ENCODE measurements at places on chromosomes 13 and 19.

DNA sequence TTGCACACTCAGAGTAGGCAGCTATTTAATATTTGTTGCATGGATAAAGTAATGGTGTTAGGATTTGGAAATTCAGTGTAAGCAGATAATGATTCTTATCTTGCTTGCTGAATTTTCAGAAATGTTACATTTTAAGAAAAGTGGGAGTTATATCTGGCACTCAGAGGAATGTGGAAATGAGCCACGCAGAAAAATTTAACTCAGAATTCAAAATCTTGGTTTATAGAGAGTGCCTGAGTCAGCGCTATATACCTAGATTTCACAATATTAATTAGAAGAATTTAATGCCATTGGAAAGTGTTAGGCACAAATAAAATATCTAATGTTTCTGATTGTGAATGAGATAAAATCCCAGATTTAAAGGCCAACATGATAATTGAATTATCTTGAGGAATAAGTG lies 96.3 kb downstream of the GPR12 start:
- no peak for DNase-seq
- H3K36me3 ChIP-seq, result no peaks in the 10 kb centered on the region
- H3K4me1 ChIP-seq, result no peaks in the 10 kb centered on the region

- H3K27ac ChIP-seq, result no peak overlapping the region
- no peak for DNase-seq
These were observed 536 bp downstream of the PRSS57 start for GRCh38 chr19:694481-695351.

GRCh38 chr13:98222081-98222554 lies 45.0 kb upstream of the RNF113B start:
- H3K27ac ChIP-seq, result no peak overlapping the region
- H3K36me3 ChIP-seq, result no peaks in the 10 kb centered on the region
- H3K4me3 ChIP-seq, result no peak overlapping the region

- no peak overlapping the region for H3K27ac ChIP-seq
- no peaks in the 10 kb centered on the region for H3K27me3 ChIP-seq
- H3K36me3 ChIP-seq, result no peaks in the 10 kb centered on the region
- H3K4me1 ChIP-seq, result no peaks in the 10 kb centered on the region
- no peak for DNase-seq
These were observed 127.2 kb downstream of the SOX1 start for GRCh38 chr13:112194167-112194530.

DNA sequence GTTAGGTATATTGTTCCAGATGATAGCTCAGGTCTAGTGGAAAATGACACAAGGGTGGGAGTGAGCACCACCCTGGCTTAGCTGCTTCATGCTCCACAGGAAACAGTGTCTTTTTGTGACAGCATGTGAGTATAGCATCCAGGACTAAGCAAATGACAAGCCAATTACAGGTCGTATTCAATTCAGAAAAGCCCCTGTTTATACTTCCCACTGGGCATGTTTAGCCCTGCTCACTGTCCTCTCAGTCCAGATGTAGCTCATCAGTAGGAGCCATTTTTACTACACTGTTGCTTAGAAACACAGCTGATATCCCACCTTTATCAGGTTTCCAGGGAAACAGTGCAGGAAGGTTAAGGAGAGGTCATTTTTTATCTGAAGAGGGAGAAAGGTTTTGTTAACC lies 8.0 kb downstream of the ABHD13 start:
- H3K36me3 ChIP-seq, result peaks cover 15% of the 10 kb centered on the region
- H3K27me3 ChIP-seq, result no peaks in the 10 kb centered on the region
- H3K27ac ChIP-seq, result no peak overlapping the region
- H3K4me1 ChIP-seq, result peaks cover 32% of the 10 kb centered on the region

GRCh38 chr19:35154525-35155406 lies at the start of gene FXYD5:
Gene FXYD5 (plus strand): TSS chr19:35154735. CDS start chr19:35155551, 816 bp downstream.
- H3K27ac ChIP-seq, result peak within 1 kb of the TSS; percentile 100
- peak; percentile 60 for DNase-seq
- peak within 1 kb of the TSS; percentile 100 for H3K4me3 ChIP-seq
- peaks cover 7% of the 10 kb centered on the region for H3K27me3 ChIP-seq
- H3K4me1 ChIP-seq, result peaks cover 54% of the 10 kb centered on the region
- peaks cover 37% of the 10 kb centered on the region for H3K36me3 ChIP-seq

Measured in activated T-helper 1 cell treated with anti-CD3 and anti-CD28 coated beads, Interleukin-12 subunit alpha, Interleukin-12 subunit beta, Interleukin-2, Interleukin-4 antibody, amounts not matched to agents 30 ng/mL and 10 ng/mL and 1 ng/mL, durations not matched to agents 14 hours and 24 hours and 36 hours (primary cell).